ENCODE measurements at places on chromosomes 3 and 15. TPM values are rescaled to one million over a fixed set of nuclear protein-coding genes. Genes with fewer than 3 reads are reported as not detected.

RPL22L1 gene
- 35.2 TPM for total RNA-seq

HRG gene
- total RNA-seq = not detected

GOLGA8T gene
- not detected for total RNA-seq

ZNF80 gene
- not detected for total RNA-seq

RASGRP1 gene
- total RNA-seq = 0.51 TPM

LMAN1L gene
- total RNA-seq = not detected

ZNF660 gene
- not detected for total RNA-seq

SLC6A1 gene
- not detected for total RNA-seq

CFAP20DC gene
- total RNA-seq = 4.0 TPM

MAN2A2 gene
- 77.2 TPM for total RNA-seq

SH2D7 gene
- total RNA-seq = not detected

KLHL6 gene
- total RNA-seq = 0.03 TPM

ZNF385D gene
- 13.0 TPM for total RNA-seq

FBXO40 gene
- not detected for total RNA-seq

CHRNB4 gene
- total RNA-seq = not detected

ZNF619 gene
- total RNA-seq = 1.3 TPM

RTP1 gene
- total RNA-seq = not detected

LRRC15 gene
- total RNA-seq = 0.28 TPM

ABI3BP gene
- total RNA-seq = 0.21 TPM

GATM gene
- total RNA-seq = 7.6 TPM

PPARG gene
- total RNA-seq = 88.1 TPM

CXCR6 gene
- total RNA-seq = not detected

IGSF10 gene
- 0.10 TPM for total RNA-seq

TM4SF4 gene
- total RNA-seq = 0.46 TPM

SNTN gene
- total RNA-seq = not detected

Measured in Panc1 (cell line).